Jurkat, Clone E6-1 (cell line): ENCODE measurements at places on chromosomes 16 and 17.

- no peak for DNase-seq
These were observed 223.2 kb upstream of the DYNLRB2 start for GRCh38 chr16:80317599-80318037.

GRCh38 chr16:88988980-88989811 is 12.2 kb upstream of the CBFA2T3 start:
- no peak for DNase-seq

- DNase-seq = no peak
These were observed 4.1 kb upstream of the SNTB2 start for GRCh38 chr16:69182730-69183416.

DNA sequence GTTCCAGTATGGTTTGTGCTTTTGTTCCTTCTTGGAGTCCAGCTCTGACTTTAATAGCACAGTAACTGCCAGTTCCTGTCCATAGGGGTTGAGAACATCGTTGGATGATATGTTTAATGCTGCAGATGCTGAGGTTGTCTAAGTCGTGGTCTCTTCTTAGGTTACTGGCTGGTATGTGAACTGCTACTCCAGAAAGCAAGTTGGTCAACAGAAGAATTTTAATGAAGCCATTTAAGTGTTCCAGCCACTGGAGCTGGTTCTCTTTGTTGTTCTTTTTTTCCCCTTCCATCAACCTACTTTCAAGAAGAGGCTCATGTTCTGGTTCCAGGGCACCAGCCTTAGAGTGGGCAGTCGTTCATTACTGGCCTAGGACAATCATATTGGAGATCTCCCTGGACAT is 140.3 kb upstream of the TBX2 start:
- DNase-seq = no peak

- DNase-seq = no peak
These were observed 729.4 kb downstream of the CDH11 start for GRCh38 chr16:64392456-64392855.

GRCh38 chr16:75287708-75288107 is 36.3 kb upstream of the BCAR1 start:
- DNase-seq = no peak

- no peak for DNase-seq
These were observed 2.5 kb downstream of the PSME3 start for GRCh38 chr17:42835732-42836131.

- no peak for DNase-seq
These were observed 177.6 kb downstream of the AIPL1 start for GRCh38 chr17:6257336-6257735.

GRCh38 chr17:72126575-72127486 is 6.0 kb downstream of the SOX9 start:
- DNase-seq = no peak

DNA sequence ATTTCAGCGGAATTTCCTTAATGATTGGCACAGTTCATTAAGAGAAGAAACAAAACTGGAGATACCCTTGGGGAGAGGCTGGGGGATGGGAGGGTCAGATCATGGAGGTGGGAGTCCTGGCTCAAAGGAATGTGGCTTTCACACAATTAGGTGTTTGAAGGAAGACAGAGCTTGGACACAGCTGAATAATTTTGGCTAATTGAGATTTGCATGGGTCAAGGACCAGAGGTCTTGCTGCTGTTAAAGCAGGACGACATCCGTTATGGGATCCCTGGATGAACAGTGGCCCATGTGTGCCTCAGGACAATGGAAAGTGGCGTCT is 160.3 kb downstream of the HS3ST3B1 start:
- no peak for DNase-seq

DNA sequence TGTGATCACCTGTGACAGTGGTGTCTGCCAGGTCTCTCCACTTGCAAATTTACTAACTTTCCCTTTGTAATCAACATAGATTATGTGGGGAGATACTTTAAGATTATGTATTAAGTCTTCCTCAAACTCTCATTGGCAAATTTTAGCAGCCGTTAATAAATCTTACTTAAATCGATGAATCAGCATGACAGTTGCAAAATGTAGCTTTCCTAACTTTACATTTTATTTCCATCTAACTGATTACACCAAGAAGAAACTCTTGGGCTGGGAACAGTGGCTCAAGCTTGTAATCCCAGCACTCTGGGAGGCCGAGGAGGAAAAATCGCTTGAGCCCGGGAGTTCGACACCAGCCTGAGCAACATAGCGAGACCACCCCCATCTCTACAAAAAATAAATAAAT is 23.3 kb upstream of the CPNE2 start:
- DNase-seq = no peak

- no peak for DNase-seq
These were observed 141.0 kb downstream of the STX8 start for GRCh38 chr17:9434642-9435057.

GRCh38 chr17:2591040-2591640 is 2.3 kb upstream of the PAFAH1B1 start:
- no peak for DNase-seq

- DNase-seq = no peak
These were observed 842 bp upstream of the CALB2 start for GRCh38 chr16:71357681-71358080.

DNA sequence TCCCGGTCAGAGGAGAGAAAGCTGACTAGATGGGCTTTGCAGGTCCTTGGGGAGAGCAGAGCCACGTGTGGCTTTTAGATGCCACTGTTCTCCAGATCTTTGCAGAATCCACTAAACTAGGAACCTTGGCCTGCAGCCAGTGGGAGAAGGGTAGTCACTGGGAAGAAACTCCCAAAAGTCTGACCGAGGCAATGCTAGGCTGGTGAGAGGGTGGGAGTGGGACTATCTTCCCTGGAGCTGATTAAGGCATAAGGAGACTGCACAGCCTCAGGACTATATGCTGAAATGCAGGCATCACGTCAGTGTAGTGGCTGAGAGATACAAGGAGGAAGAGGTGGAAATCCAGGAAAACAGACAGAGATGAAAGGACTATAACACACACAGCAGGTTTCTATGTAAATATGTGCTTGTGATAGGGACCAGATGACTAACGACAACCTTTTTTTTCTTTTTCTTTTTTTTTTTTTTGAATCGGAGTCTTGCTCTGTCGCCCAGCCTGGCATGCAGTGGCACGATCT is 2.2 kb upstream of the GSDMA start:
- DNase-seq = no peak

DNA sequence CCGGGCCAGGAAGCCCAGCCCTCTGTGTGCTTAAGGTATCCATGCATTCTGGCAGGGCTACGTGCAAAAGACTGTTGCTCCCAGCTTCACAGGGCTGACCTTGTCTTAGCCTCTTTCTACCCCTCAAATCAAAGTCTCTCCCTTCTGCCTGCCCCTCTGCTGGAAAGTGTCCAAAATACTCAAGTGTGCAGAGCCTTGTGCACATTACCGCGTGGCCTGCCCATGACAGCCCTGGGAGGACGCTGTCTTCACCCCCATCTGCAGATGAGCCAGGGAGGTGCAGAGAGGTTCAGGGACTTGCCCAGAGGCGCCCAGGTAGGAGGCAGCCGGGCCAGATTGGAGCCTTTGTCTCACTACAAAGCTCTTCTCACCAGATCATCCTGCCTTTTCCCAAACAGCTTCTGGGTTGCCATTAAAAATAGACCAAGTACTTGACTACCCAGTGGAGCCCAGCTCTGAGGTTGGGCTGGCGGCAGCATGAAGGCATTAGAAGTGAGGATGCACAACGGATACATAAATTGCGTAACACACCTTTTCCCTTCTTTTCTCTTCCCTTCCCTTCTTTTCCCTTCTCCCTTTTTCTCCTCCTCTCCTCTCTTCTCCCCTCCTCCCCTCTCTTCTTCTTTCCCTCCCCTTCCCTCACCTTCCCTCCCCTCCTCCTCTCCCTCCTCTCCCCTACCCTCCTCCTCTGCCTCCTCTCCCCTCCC is 3.5 kb downstream of the CACNG4 start:
- no peak for DNase-seq

DNA sequence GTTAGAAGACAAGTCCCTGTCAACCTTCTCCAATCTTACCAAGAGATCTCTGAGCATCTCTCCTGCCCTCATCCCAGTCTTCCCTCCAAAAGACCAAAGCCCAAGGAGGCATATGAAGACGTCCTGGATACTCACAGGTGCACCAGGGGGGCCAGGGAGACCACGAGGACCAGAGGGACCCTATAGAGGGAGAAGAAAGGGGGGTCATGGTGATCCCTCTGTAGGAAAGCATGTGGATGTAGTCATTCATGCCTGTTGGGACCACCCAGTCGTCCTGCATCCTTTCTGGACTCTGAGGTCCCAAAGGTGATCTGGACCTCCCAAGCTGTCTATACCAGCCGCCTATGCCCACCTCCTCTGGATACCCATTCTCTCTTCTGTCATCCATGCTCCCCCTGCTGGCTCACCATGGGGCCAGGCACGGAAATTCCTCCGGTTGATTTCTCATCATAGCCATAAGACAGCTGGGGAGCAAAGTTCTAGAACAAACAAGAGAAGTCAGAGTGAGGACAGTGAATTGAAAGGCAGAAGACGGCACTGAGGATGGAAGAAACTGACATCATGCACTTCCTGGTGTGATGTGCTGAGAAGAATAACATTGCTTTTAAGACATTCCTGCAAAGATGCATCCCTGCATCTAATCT is 3.3 kb downstream of the COL1A1 start:
- DNase-seq = peak; percentile 46

DNA sequence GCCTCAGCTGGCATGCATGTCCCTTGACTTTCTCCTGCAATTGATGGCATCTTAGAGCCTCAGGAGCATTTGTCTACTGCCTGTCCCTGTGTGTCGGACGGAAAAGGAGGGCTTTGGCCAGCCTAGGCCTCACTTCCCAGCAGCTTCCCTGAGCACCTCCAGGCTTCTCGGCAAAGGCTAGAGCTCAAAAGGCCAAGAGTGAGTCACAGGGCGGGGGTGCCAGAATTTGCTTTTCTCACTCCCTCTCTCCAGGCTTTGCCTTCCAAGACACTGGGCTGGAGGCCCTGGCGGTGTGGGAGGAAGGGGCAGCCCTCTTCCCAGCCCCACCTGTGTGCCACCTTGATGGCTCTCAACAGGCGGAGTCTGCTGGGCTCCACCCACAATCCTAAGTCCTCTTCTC is 107.3 kb upstream of the MAF start:
- no peak for DNase-seq

DNA sequence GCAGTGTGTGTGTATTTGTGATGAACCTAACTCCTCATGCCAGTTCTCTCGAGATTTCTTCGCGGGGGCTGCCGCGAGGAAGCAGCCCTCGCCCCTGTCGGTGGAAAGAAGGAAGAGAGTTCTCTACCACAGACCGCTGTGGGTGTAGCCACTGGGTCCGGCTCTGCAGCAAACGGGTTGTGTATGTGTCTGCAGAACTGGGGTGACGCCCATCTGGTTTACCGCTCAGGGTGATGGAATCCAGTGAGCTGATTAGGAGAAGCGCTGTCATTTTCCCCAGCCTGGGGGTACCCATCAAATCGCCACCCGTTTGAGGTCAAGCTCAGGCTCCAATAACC is 7.7 kb downstream of the CORO6 start:
- no peak for DNase-seq

DNA sequence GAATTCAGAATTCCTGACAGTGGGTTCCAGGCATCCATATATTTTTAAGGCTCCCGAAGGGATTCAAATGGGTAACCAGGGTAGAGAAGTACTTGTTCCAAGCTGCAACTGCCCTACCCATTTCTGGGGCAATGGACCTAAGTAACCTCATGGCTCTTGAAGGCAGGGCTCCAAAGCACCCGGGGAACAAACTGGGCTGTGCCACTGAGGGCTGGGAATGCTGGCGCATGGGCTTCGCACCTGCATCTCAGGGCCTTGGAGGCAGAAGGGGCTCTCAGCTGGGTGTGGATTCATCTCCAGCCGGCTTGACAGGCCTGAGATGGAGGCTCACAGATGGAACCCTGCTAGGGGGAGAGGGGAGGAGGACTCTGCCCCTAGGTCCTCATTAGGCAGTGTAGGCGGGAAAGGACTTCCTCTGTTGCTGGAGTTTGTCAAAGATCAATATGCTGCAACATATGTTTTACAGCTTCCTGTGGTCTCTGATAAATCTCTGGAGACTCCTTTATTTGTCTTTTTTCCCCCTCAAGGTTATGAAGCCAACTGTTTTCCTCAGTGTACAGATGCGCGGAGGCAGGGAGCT is 232.3 kb upstream of the NLRP1 start:
- no peak for DNase-seq

GRCh38 chr16:88617268-88618031 is 20.9 kb upstream of the IL17C start:
- no peak for DNase-seq

DNA sequence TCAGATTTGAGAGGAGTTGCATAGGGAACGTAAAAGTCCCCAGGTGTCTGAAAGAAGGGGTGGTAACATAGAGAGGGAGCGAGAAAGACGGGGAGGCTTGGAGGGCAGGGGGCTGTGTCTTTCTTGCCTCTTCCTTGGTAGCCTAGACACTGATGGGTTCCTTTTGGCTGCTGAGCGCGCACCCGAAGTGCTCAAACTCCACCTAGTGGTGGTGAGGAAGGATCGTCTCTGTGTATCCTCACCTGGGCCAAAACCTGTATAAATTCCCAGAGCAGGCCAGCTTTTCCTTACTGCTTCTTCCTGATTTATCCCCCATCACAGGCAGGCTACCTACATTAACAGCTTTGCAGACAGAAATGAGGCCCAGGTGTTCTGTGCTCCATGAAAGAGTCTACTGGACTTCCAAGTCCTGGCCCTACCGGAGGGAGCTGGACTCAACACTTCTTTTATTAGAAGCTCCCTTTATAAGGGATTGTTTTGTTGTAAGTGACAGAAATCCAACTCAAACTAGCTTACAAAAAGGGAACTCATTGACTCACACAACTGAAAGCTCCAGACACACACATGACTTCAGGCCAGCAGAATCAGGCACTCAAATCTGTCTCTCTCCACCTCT is 5.5 kb upstream of the SLC25A35 start:
- DNase-seq = peak; percentile 60

GRCh38 chr17:77391668-77392375 is 251.1 kb downstream of the SEC14L1 start:
- no peak for DNase-seq

DNA sequence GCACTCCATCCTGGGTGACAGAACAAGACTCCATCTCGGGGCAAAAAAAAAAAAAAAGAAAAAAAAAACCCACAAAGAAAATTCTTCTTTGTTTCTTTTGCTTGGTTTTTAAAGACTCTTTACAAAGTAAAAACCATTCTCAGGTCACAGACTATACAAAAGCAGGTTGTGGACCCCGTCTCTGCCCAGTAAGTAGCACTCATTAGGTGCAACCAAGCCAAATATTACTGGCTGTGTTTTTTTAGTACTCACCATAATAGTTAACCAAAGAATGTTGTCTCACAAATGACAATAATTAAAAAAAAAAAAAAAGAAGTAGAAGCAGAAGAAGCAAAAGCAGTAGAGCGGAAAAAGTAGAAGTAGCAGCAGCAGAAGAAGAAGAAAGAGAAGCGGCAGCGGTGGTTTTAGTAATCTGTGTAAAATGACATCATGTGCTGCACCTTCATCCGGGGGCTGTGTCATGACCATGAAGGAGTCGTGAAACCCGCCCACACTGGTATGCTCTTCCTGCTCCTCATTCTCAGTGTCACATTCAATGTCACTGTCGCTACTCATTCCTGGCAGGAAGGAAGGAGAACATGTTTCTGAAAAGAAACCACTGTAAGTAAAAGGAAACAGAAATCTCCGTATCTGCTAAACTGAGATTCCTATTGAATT is 105.4 kb downstream of the TRIM37 start:
- no peak for DNase-seq
